ENCODE measurements at places on chromosomes 6 and 20.
A peak's percentile ranks its signal among the peaks of the same experiment; 100 is the strongest.

DNA sequence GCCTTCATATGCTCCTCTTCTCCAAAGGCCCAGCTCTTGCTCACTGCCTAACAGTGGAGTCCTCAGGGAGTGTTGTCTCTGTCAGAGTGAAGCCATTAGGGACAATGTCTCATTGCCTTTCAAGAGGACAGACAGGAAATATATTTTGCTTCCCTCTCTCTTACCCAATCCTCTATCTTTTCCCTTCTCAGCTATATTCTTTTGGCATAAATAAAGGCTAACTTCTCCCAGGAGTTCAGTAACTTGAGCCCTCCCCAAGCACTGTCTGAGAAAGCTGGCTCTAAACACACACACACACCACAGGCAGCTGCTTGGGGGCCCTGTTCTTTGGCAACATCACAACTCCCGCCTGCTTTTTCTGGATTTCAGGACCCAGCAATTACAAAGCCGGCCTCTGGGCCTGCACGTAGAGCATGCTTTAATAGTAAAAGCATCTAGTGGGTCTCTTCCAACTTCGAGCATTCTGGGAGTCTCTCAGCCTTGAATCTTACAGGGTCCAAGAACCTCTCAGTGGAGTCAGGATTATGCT is 34.7 kb upstream of the LAMA4 start:
- no peak for DNase-seq

DNA sequence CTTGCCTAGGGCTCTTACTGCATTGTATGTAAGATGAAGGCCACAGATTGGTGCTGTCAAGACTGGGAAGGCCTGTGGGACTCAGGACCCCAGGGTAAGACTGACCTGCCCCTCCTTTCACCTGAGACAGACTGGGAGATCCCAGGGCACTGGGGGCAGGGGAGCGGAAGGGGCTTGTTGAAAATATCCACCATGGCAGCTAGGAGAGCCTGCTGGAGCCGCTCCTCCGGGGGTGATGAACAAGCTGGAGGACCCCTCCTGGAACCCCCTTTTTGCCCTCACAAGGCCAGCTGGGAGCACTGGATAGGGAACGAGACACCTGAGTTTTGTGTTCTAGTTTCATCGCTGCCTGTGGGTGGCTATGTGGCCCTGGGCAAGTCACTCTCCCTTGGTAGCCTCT is 9.2 kb upstream of the SDCBP2 start:
- no peak for DNase-seq

DNA sequence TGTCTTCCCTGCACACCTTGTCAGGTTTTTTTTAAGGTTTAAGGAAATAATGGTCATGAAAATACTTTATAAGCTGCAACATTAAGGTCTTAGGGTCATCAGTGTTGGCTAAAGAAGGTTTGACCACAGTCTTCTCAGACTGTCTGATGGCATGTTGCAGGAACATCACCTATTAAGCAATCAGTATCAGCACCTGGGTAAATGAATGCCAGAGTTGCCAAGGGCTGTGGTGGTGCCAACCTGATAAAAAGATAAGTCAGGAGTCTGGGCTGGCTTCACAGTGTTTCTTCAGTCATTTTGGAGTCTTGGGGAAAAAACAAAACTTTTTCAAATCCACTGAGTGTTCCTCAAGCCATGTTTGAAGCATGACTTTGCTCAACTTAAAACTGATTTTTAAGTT is 61.5 kb upstream of the VSTM2L start:
- no peak for DNase-seq

DNA sequence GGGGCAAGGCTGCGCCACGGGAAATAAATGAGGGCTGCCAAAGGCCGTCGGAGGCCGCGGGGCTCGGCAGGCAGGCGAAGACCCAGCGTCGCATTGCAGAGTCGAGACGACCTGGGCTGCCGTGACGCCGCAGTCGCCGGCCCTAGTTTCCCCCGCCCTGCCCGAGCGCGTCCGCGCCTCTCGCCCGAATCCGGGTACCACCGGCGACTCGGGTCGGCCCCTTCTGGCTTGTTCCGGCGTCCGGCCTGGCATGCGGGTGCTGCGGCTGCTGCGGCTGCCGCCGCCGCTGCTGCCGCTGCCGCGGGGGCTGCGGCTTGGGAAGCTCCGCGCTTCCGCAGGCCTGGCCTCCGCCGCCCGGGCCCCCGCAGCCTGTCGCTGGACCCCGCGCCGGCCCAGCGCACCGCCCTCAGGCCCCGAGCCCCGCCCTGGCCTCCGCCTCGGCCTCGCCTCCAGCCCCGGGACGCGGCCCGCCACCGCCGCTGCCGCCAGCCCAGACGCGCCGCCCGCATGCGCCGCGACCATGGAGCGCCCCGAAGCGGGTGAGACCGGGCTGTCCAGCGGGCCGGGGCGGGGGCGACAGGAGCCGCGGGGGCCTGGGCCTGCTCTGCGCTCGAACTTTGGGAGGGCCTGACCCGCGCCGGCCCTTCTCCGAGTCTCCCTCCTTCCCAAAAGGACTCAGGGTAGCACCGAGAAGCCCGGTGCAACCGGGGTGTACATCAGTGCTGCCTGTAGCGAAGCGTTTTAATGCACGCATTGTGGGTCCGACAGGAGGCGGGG is at the start of gene AKAP7:
TSS of gene AKAP7 (plus strand) at position 224 of the 777 bp plus-strand sequence. CDS start at position 521, 297 bp downstream.
- peak; percentile 60 for DNase-seq

GRCh38 chr20:18138266-18138582 is 561 bp downstream of the KAT14 start:
- DNase-seq, result no peak

- no peak for DNase-seq
Measured at GRCh38 chr6:41064841-41065240, 7.3 kb downstream of the OARD1 start.

GRCh38 chr20:56932575-56933330 is 303.6 kb downstream of the TFAP2C start:
- DNase-seq, result no peak
